ENCODE measurements at places on chromosomes 1 and 21. TPM values are rescaled to one million over a fixed set of nuclear protein-coding genes. Genes with fewer than 3 reads are reported as not detected.

IPO9 gene
- 20.1 TPM for total RNA-seq

- no peak for DNase-seq
Measured at GRCh38 chr1:232238009-232238408, 391.9 kb downstream of the SIPA1L2 start.

CRNN gene
- total RNA-seq: not detected

DNA sequence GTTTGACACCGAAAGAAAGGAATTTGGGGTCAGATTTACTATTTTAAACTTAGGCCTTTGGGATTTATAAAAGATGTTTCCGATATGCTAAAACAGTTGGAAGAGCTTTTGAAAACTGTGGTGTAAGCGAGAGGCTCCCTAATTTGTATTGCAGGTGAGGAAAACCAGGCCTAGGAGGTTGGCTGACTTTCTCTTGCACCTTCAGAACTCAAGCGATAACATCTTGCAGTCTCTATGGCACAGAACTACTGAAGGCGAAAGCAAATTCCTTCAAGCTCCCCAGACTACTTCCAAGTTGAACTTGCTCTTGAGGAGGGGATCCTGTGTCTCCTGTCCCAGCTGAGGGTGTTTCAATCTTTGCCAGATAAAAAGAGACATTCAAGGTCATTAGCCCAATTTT is 685.7 kb downstream of the ADGRL2 start:
- DNase-seq: no peak

DNA sequence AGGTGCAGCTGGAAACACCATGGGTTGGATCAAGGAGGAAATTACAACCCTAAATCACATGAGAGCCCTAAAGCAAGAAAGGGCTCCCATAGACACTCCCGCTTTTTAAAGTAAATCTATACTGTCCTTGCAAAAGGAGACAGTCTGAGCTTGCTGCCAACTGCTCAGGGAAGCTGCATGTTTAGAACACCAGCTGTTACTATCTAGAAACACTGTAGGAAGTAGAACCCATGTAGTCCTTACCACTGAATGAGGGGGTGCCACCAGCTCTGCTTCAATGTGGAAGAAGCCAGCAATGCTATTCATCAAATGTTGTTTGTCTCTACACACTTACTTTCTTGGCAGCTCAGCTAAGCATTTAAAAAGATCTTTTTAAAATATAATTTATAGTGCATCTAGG is 79.8 kb downstream of the PIGK start:
- no peak for DNase-seq

DRAM2 gene
- 21.3 TPM for total RNA-seq

DNA sequence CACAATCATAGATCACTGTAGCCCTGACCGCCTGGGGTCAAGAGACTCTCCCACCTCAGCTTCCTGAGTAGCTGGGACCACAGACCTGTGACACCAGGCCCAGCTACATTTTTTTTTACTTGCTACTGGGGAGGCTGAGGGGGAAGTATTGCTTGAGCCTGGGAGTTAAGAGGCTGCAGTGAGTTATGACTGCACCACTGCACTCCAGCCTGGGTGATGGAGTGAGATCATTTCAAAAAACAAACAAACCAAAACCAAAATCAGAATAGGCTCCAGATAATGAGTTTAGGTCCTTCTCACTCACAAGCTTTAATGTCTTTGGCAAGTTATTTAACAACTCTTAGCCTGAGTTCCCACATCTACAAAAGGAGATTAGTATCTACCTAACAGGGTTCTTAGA is 22.8 kb downstream of the WDR26 start:
- DNase-seq: no peak

- DNase-seq: no peak
Measured at GRCh38 chr1:198649232-198649967, 10.6 kb downstream of the PTPRC start.

- DNase-seq: peak; percentile 67
Measured at GRCh38 chr1:236016083-236016482, 48.8 kb downstream of the NID1 start.

- peak; percentile 84 for DNase-seq
Measured at GRCh38 chr1:39540504-39541031, 36.0 kb downstream of the PABPC4 start.

DNA sequence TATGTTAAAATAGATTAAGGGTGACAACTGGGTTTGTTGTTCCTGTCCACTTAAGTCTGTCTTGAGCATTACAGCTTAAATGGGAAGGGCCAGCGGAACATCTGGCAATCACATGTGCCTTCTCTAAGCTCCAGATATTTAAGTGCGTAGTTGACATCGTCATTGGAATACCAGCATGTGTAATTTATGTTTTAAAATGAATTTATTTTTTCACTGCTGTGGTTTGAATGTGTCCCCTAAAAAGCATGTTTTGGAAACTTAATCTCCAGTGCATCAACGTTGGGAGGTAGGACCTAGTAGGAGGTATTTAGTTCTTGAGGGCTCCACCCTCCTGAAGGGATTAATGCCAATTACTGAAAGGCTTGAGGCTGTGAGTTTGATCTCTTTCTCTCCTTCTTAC is 13.4 kb downstream of the ZCCHC17 start:
- no peak for DNase-seq

GRCh38 chr1:19034721-19035120 is 78.2 kb upstream of the IFFO2 start:
- no peak for DNase-seq

DNA sequence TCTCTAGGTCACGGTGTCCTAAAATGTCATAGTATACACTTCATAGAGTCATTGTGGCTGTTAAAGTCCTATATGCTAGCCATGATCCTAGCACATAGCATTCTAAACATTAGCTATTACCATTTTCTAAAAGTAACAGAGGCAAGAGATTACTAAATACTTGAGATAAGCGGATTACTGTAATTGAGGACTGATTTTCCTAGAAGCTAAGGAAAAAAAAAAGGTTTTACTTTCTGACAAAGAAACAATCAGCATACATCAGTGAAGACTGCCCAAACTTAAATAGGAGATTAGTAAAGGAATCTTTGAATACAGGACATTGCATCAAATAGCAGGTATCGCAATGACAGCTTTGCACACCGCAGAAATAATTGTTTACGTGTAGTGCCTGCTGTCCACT is 91.3 kb upstream of the HNRNPU start:
- DNase-seq: no peak

PIK3CD gene
- total RNA-seq: 0.93 TPM

SLAMF8 gene
- 1.4 TPM for total RNA-seq
